ENCODE measurements at places on chromosomes 5 and 9.

DNA sequence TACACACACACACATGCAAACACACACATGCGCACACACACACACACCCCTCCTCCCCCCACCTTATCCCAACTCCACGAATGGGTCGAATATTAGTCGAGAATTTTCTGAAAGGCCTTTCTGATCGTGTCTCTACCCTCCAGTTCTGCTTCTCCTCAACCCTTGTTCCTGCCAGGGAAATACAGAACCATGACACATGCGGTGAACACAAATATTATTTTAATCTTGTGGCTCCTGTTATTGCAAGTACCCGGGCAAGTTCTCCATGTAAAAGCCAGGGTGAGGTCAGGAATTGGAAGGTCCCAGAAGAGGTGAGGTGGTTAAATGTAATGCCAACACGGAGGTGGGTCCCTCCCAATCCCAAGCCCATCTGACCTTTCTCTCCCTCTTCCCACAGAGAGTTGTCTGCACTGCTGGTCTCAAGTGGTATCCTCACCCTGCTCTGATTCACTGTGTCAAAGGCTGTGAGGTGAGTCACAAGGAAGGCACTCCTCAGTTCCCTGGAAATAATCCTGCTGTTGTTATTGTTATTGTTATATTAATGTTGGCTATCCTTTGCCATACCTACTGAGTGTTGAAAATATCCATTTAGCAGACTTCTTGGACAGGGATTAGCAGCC lies 223.7 kb downstream of the PAPPA start:
- no peak for DNase-seq

GRCh38 chr9:133954862-133955529 lies 37.1 kb downstream of the VAV2 start:
- peak; percentile 16 for DNase-seq

DNA sequence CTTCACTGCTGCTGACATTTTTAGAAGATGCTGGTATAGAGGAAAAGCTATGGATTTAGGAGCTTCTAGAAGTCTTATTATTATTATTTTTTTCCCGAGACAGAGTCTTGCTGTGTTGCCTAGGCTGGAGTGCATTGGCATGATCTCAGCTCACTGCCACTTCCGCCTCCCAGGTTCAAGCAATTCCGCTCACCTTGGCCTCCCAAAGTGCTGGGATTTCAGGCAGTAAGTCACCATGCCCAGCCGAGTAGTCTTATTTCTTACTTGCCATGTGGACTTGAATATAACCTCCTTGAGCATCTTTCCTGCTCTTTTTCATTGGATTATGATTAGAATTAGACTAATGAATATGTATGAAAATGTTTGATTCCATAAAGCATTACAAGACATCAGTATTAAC lies 119.5 kb downstream of the NR3C1 start:
- no peak for DNase-seq

DNA sequence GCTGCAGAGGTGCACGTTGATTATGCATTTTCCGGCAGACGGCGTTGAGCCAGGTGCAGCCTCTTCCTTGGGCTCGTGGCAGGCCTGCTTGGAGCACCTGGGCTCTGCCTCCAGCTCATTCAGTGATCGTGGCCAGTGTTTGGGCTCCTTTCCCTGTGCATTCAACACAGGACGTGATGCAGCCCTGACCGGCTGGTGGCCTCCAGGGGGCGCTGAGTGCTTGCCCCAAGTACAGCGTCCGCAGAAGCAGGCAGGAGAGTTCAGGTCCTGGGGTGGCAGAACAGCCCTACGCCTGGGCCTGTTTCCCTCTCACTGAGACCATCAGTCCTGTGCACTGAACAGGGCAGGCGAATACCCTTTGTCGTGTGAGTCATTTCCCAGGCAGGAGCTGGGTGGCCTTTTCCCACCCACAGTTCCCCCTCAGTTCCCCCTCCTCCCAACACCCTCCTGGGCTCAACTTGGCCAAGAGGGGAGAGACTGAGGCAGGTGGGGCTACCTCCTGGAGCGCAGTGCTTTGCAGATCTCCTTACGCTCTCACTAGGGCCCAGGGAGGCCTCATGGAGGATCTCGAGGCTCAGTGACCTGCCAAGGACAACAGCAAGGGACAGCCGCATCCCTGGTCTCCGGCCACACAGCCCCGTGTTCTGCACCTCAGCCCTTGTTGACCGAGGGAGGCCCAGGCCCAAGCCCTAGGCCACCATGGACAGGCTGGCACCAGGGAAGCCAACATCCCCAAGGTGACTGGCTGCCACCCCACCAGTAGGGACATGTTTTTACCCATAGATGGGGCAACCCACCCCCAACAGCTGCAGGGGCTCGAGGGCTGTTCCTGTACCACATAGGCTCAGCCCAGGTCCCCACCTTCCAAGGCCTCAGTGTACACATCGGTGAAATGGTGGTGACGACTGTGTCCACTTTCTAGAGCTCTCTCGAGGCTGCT lies 52.9 kb downstream of the LRSAM1 start:
- peak; percentile 86 for DNase-seq

DNA sequence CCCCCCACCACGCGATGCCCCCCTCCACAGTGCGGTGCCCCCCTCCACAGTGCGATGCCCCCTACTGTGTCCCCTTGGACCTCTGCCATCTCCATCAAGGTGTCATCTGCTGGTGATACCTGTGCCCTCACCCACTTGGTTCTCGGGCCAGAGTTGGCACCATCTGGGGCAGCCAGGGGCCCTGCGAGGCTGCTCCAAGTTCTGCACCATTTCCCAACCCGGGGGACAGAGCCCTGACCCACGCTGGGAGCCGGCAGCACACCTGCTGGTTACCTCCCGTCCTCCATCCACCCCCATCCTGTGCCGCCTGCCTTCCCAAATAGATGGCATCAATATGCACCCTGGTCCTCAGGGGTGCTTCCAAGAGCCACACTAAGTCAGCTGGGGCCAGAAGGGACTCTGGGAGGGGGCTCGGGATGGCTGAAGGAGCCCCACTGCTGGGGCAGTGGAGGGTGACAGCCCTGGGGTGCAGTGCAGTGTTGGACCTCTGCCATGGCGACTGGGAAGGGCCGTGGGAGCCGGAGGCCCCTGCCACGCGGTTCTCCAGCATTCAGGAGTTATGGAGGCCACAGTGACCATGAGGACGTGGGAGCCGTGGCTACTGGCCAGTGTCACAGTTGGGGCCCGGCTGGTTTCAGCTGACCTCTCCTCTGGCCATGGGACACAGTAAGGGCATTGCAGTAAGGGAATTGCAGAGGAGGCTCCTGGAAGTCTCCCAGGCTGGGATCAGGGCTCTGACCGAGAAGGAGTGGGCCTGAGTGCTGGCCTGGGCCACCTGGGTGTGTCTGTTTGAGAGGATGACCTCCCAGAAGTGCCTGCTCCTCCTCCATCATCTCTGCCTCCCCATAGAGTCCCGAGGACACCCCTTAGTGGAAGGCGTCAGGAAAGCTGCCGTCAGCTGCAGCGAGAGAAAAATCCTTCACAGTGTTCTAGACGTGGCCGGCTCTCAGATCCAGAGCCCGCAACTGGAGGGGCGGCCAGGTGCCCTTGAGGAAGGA lies 44.2 kb upstream of the NOTCH1 start:
- no peak for DNase-seq

- DNase-seq, result no peak
Measured at GRCh38 chr5:114317751-114318150, 44.1 kb upstream of the KCNN2 start.

GRCh38 chr5:146290318-146290717 lies 48.3 kb upstream of the POU4F3 start:
- no peak for DNase-seq

DNA sequence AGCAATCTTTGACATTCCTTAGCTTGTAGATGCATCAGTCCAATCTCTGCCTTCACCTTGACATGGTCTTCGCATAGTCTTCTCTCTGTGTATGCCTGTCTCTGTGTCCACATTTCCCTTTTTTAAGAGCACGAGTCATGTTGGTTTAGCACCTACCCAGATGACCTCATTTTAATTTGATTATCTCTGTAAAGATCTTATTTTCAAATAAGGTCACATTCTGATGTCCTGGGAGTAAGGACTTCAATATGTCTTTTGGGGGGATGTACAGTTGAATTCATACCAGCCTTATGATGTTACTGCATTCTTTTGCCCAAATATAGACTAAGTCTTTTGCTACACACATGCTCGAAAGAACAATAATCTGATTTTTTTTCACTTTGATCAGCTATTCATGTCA lies 6.9 kb downstream of the KCTD16 start:
- DNase-seq, result no peak

- peak; percentile 34 for DNase-seq
Measured at GRCh38 chr5:123371575-123372179, 51.5 kb downstream of the CEP120 start.

Measured in activated CD4-positive, alpha-beta memory T cell treated with anti-CD3 and anti-CD28 coated beads for 36 hours (primary cell).